ENCODE measurements at places on chromosomes 16 and 17. TPM values are rescaled to one million over a fixed set of nuclear protein-coding genes. Genes with fewer than 3 reads are reported as not detected.

Gene KRTAP2-2
- not detected for polyA plus RNA-seq

Gene TNP2
- not detected for polyA plus RNA-seq

Gene CD300C
- not detected for polyA plus RNA-seq

Gene ALDH3A1
- polyA plus RNA-seq, result 332 TPM

Gene NSF
- 14.6 TPM for polyA plus RNA-seq

Gene KRTAP2-3
- polyA plus RNA-seq, result not detected

Gene TLCD3B
- not detected for polyA plus RNA-seq

Gene GSDMA
- 0.92 TPM for polyA plus RNA-seq

Gene ITFG1
- 8.1 TPM for polyA plus RNA-seq

Gene SLC2A4
- 15.9 TPM for polyA plus RNA-seq

Gene PRR35
- not detected for polyA plus RNA-seq

Gene TAF15
- 96.4 TPM for polyA plus RNA-seq

Gene CCL14
- polyA plus RNA-seq, result 80.3 TPM

Gene TPSAB1
- polyA plus RNA-seq, result 32.1 TPM

Gene GAST
- polyA plus RNA-seq, result 1.3 TPM

Gene CRHR1
- polyA plus RNA-seq, result not detected

Gene EMP2
- polyA plus RNA-seq, result 11.7 TPM

Gene TBC1D3C
- 6.7 TPM for polyA plus RNA-seq

Gene TEPSIN
- 31.6 TPM for polyA plus RNA-seq

Gene LPCAT2
- polyA plus RNA-seq, result 6.5 TPM

Gene GPR139
- polyA plus RNA-seq, result not detected

Gene MT1H
- polyA plus RNA-seq, result 219 TPM

Gene ARMC5
- polyA plus RNA-seq, result 13.0 TPM

Gene FBXO39
- 1.3 TPM for polyA plus RNA-seq

Gene RNF43
- polyA plus RNA-seq, result 3.3 TPM

Gene PRSS8
- polyA plus RNA-seq, result 151 TPM
